Activated T-cell treated with anti-CD3 and anti-CD28 coated beads for 4 hours (primary cell): ENCODE measurements at places on chromosomes 5 and 9.
A peak's percentile ranks its signal among the peaks of the same experiment; 100 is the strongest.

DNA sequence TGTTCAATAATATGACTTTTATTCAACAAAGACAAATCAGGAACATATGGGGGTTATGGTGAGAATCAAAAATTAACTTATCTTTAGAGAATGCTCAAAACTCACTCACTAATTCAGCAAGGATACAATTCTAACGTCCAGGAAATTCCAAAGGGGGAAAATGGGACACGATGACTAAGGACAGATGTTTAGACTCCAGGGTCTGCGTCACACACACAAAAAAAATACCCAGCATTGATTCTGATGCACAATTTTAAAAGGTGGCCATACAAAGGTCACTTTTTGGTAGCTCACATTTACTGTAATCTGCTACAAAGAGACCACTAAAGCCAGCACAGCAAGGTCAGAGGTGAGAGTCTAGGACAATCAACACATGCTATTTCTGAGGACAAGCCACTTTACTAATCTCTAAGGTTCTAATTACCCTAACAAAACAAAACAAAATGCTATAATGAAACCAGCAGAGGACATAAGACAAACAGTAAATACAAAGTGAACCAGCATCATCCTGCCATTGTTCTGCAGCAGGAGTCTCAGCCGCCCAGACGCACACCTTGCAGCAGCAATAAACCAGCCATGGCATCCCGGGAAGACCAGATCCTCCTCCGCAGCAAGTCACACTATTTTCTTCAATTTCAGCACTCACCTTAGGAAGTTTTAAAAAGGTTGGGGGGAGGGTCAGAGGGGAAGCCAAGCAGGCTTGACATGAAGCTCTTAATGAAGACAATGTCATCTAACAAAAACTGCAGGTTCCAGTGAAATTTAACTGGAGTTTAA is 57.8 kb downstream of the TTC39B start:
- no peak for DNase-seq

DNA sequence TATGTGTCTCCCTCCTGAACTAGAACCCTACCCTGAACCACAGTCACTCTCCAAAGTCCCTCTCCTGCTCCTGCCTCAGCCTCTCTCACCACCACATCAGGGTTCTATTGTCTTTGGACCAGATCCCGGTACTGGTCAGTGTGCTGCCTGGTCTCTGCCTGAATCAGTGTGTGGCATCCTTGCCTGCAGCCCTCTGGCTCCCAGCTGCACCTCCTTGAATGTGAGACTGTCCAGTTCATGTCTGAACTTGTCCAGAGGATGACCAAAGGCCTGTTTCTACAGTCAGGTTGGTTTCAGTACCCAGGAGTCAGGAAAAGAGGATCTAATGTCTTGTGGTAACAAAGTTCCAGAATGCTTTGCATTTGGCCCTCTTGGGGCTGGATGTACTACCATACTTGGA is 76.8 kb upstream of the RANBP3L start:
- no peak for DNase-seq

GRCh38 chr9:113139225-113139829 is 11.5 kb upstream of the SLC31A2 start:
- DNase-seq: no peak

GRCh38 chr9:74942801-74943200 is 9.9 kb downstream of the C9orf40 start:
- peak; percentile 19 for DNase-seq

DNA sequence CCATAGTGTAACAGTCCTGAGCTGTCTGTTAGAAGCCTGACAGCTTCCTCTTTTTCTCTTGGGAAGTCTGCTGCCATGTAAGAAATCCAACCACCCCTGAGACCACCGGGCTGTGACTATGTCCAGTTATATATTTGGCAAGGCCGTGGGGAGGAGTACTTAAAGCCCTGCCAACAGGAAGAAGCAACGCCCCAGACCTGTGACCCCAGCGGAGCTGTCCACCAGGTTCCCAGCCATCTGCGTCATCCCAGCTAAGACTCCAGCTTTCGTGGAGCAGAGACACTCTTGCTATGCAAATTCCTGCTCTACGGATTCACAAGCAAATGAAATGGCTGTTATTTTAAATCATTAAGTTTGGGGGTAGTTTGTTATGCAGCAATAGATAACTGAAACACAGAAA is 417.3 kb downstream of the TLE4 start:
- DNase-seq: no peak

GRCh38 chr9:38019731-38020130 is 49.3 kb downstream of the SHB start:
- DNase-seq: no peak

- no peak for DNase-seq
Observed at GRCh38 chr9:79551586-79551985, 20.2 kb upstream of the TLE4 start.

DNA sequence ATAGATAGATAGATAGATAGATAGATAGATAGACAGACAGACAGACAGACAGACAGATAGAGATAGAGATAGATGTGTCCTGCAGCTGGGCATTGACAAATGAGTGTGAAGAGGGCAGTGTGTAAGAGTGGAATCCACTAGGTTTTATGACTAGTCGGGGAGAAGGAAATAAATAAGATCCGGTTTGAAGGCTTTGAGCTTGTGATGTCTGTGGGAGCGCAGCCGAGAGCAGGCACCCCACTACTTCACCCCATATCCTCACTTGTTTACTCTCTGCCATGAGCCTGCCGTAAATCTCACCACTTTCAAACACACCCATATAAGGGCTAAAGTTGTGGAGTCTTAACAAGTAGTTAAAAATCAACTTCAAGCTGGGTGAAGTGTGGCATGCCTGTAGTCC is 1.4 kb upstream of the SUSD1 start:
- no peak for DNase-seq

- no peak for DNase-seq
Observed at GRCh38 chr9:14687042-14687719, 6.1 kb downstream of the ZDHHC21 start.

- DNase-seq: no peak
Observed at GRCh38 chr9:20981486-20981885, 50.0 kb downstream of the HACD4 start.

DNA sequence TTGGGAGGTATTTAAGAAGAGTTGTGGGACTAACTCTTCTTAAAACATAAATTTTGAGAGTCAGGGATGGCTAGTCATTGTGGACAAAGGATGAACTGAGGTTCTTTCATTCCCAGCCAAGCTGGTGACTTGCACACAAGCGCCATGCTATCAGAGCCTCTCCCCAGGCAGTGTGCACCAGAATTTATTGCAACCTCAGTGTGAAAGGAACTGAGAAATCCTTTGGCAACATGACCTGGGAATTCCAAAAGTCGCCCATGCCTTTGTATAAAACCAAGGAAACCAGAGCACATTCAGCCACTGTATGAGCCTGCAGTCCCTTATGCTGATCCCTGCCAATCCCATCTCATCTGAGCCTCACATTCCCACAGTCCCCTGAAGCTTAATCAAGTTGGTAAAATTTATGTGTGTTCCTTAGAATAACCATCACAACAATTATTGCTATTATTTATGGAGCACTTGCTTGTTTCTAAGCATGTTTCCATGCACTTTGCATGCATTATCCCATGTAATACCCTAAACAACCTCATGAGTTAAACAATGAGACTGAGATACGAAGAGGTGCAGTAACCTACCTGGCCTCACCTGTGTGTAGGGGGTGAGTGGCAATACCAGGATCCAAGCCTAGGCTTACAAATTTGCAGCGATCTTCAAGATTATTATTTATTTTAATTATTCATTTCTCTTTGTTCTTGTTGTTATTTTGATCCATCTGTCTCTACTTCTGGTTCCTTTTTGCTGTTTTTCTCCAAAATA is 116.4 kb downstream of the NTRK2 start:
- DNase-seq: no peak

DNA sequence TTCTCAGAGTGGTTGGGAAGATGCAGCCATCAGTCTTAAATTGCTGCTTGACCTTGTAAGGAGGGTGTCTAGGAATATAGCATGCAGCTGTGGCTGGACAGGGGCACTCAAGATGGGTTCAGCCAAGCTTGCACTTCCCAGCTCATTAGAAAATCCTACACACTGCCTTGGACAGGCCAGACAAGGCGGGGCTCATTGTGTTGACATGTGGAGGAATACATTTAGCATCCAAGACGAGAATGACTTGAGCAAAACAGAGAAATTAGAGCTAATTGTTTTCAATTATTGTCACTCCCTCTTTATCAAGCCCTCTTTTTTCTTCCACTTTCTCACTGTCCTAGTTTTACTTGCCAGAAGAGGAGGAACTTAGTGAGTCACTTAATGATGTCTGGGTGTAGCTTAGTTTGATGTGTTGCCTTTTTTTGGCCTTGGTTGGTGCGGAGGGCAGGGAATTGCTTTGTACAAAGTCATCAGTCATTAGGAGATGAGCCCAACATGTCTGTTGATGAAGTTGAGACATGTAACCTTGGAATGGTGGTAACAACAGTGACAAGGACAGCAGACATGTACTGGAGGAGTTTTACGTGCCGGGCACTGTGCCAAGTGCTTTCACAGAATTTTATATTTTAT is 1219.3 kb upstream of the WWC1 start:
- DNase-seq: no peak
